Cerebellar nuclear complex (tissue), 1 donor: ENCODE measurements at places on chromosomes 6 and 20.

DNA sequence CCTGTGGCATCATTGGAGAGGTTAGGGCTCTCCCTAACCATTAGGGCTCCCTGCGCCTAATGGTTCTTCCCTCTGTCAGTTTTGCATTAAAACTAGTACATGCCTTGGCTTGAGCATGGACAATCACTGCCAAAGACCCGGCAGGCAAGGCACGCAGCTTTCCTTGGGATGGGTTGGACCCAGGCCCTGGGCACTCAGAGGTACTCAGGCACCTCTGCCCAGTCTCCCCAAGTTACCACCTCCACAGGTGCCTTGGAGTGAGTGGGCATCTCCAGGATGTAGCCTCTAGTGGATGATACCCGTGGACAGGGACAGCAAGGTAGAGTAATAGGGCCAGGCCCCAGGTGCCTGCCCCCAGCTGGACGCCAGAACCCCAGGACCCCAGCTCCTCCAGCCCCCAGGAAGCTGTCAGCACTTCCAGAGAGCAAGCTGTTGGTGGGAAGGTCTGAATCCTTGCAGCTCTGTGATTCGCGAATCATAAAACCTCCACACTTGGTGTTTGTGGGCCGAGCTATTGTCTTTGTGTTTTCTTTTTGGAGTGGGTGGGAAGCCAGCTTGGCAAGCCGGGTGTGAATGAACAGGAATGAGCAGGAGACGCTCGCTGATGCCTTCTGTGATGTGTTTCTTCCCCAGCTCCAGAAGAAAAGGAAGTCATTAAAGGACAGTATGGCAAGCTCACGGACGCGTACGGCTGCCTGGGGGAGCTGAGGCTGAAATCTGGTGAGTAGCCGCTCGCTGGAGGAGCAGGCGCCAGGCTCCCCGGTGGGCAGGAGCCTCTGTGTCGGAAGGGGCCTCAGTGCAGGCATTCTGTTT is 35.1 kb downstream of the SYNJ2 start:
- no peak for DNase-seq

- no peak for DNase-seq
Measured at GRCh38 chr20:38063911-38064530, 30.5 kb downstream of the RPRD1B start.

GRCh38 chr6:55675941-55676340 is 96.9 kb upstream of the HMGCLL1 start:
- DNase-seq, result no peak

DNA sequence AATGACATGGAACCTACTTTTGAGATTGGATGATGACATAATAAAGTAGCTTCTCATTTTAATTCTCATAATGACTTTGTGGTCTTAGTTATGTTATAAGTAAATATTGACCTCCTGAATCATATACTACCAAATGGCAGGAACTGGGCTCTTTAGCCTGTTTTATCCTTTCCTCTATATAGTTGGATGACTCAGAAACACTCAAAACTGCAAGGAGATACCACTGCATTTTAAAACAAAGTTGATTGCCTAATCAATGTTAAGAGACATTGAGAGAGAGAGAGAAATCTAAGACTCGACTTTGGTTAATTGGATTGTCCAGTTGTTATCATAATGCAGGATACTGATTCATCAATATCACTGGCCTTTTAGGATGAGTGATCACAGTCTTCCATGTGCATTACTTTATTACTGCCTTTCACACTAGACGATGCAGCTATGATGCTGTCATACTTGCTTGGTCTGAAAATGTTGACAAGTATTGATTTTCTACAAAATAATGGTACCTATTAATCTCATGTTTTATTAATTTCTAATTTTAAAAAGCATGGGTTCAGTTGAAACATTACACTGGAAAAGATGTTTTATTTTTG is 320.0 kb downstream of the NKAIN2 start:
- DNase-seq, result no peak

DNA sequence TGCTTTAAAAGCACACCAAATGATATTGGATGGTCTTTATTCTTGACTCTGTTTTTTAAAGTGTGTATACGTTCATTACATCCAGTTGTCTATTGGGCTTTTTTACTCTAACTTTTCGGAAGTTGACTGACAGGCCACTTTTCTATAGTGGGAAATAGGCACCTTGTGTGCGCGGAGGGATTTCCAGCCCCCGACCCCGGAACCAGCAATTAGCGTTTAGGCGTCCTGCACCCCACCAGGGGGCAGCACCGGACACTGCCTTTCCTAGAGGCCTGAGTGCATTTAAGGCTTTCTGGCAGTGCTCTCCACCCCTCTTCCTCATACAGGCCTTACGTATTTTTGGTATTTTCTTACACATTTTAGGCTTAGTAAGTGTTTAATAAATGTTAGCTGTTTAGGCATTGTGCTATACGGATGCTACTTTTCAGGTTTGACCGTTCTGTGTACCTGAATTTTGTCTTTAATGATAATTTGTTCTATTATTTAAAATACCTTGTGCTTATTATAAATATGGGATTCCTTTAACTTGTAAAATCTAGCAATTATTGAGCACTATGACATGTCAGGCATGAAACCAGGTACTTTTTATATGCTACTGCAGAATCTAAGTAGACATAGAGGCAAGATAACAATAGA is 231.8 kb downstream of the BCKDHB start:
- DNase-seq, result no peak

- DNase-seq, result no peak
Measured at GRCh38 chr6:136798044-136798443, 5.8 kb upstream of the MAP3K5 start.

DNA sequence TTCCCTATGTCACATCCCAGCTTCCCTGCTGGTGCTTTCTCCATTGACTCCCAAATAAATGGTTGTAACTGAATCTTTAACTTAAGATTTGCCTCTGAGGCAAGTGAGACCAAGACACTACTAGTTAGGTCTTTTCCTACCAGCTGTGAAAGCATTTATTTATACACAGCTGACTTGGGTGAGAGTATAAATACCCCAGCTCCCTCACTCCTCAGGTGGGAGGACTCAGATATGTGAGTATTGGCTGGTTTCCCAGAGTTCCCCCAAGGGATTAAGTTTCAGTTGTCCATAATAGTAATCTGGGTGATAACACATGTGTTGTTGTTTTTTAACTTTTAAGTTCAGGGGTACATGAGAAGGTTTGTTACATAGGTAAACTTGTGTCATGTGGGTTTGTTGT is 49.8 kb downstream of the CFAP61 start:
- no peak for DNase-seq

GRCh38 chr20:50870561-50871161 is 60.6 kb downstream of the ADNP start:
- no peak for DNase-seq

- DNase-seq, result no peak
Measured at GRCh38 chr6:123333000-123333756, 303.6 kb downstream of the TRDN start.

DNA sequence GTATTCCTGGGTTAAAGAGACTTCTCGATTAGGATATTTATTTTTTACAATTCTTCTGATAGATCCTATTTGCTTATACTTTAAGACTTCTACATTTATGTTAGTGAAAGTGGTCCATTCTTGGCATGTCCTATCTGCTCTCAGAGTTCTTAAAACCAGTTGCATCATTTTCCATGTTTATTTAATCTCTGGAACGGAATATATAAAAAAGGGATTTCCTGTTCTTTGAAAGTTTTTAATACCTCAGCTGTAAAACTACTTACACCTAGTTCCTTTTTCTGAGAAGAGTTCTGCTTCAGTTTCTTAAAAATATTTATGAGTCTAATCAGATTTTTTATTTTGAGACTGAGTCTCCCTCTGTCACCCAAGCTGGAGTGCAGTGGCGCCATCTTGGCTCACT is 18.0 kb upstream of the MYL9 start:
- DNase-seq, result no peak

DNA sequence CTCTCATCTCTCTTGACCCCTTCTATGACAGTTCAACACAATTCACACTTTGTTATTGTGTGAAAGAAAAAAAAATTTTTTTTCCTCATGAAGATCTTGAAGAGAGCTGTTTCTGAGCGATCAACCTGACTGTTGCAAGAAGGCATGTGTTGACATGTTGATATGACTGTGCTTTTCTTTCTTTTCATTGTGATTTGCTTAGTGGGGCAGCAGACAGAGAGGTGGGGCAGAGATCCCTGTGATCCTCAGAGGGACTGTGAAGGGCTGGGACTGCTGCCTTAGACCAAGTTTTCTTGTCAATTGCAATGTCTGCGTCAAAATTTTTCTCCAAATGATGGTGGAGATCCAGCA is 70.8 kb upstream of the IYD start:
- no peak for DNase-seq

DNA sequence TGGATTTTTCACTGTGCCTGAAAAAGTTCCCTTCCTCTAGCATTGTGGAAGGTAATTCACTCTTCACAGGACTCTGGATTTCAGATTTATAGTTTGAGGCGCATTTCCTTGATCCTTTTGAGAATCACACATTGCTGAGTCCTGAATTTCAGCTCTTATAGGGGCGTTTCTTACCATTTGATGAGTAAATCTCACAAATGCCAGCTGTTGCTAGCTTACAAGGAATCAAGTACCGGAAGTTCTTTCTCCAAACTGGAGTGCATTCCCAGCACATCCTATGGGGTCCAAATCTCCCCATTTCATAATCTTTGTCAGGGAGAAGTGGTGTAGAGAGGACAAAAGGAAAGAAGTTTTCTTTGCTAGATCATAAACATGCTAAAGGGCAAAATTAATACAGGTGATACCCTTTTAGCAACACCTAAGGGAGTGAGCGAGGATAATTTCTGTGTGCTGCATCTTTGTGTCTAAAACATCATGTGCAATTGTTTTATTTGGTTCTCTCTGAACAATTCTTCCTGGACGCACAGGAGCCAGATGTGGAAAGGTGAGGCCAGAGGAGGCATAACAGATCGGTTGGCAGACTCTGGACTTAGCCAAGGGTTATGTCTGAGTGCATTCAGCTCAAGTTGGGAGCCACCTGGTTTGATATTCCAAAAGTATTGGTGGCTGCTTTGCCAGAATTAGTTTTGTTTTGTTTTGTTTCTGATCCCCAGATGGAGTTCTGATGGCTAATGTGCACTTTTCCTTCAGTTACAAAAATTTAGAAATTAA is 37.4 kb upstream of the EYA2 start:
- DNase-seq, result no peak

DNA sequence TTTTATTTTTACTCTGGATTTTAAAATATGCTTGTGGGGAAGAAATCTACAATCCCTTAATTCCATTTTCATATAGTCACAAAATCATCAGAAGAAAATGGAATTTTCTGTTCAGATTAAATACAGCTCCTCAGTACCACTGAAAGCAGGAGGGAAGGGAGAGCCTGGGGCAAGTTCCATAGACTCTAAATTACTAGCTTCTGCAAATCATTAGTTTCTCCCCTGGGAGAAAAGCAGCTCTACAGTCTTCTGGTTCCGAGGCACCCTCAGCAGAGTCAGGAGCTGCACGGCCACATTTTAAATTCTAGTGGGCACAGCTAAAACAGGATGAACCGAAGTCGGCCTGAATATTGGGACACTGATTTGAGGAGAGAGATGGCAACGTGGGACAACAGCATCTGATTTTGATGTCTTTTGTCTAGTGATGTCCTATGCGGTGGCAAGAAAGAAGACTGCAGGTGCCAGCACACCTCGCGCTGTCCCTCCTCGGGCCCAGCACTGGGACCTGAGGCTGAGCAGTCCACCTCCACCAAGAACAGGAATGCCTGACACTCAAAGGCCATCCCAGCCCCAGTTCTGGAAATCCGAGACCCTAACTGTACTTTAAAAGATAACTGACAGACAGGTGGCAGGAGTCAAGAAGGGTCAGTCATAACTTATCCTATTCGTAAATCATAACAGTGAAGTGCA is 90.7 kb downstream of the FOXC1 start:
- DNase-seq, result no peak

DNA sequence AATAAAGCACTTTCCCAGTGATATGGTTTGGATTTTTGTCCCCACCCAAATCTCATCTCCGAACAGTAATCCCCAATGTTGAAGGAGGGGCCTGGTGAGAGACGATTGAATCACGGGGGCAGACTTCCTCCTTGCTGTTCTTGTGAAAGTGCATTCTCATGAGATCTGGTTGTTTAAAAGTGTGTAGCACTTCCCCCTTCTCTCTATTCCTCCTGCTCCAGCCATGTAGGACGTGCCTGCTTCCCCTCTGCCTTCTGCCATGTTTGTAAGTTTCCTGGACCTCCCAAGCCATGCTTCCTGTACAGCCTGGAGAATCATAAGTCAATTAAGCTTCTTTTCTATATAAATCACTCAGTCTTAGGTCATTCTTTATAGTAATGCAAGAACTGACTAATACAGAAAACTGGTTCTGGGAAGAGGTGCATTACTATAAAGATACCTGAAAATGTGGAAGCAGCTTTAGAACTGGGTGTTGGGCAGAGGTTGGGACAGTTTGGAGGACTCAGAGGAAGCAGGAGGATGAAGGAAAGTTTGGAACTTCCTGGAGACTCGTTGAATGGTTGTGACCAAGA is 7.4 kb downstream of the EPM2A start:
- DNase-seq, result no peak

DNA sequence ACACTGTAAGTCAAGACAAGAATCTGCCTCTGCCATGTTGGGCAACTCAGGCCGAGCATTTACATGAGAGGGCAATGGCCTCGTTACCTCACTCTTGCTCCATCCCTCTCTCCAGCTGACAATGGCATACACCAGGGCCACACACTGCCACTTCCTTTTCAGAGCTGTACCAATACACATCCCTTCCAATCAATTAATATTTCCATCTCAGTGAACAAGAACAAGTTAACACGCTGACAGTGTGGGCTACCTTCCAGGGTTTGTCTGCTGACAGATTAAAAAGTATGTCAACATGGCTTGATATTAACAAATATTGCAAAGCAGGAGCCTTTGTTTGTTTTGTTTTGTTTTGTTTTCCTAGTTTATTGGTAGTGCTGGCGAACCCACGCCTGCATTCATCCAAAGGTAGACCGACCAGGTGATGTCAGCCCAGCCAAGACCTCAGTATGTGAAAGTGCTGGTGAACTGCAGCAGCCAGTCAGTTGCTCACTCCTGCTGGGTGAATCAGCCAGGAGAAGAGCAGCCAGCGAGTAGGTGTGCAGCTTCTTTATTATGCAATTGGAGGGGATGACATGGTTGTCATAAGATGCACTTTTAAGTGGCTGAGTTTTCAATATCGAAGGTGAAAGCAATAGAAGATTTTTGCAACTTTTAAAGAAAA is 487.3 kb upstream of the JARID2 start:
- DNase-seq, result no peak

- no peak for DNase-seq
Measured at GRCh38 chr6:160265869-160266476, 7.4 kb upstream of the SLC22A2 start.

DNA sequence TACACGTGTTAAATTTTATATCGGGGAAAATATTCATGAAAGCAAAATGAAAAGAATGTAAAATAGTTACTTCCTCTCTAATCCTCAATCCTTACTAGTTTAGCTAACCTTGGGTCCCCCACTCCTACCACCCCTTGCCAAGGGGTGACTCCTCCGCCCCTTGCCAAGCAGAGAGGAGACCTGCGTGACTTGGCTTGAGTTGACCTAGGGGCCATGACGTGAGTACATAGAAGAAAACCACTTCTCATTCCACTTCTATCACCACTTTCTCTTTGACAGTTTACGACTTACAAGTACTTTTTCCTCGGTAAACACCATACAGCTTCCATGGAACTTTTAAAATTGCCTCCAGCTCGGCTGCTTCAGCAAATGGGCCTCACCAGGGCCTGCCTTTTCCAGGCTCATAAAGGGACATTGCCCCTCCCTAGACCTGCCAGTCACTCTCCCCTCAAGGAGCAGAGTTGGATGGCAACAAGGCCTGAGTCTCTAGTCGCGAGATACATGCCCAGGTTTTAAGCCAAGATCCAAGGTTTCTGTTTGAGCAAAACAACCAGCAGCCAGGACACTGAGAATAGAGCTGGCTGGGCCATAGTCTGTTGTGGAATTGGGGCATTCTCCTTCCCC is 29.9 kb downstream of the SDCBP2 start:
- no peak for DNase-seq
